ENCODE measurements at places on chromosomes 5 and 9. TPM values are rescaled to one million over a fixed set of nuclear protein-coding genes. Genes with fewer than 3 reads are reported as not detected.

Gene GFI1B
- not detected for total RNA-seq

Gene OR1J2
- total RNA-seq = not detected

Gene LAMC3
- 0.79 TPM for total RNA-seq

Gene ROR2
- total RNA-seq = 9.0 TPM

Gene DOCK8
- 18.1 TPM for total RNA-seq
